ENCODE measurements at places on chromosomes 2 and 18. TPM values are rescaled to one million over a fixed set of nuclear protein-coding genes. Genes with fewer than 3 reads are reported as not detected.

DNA sequence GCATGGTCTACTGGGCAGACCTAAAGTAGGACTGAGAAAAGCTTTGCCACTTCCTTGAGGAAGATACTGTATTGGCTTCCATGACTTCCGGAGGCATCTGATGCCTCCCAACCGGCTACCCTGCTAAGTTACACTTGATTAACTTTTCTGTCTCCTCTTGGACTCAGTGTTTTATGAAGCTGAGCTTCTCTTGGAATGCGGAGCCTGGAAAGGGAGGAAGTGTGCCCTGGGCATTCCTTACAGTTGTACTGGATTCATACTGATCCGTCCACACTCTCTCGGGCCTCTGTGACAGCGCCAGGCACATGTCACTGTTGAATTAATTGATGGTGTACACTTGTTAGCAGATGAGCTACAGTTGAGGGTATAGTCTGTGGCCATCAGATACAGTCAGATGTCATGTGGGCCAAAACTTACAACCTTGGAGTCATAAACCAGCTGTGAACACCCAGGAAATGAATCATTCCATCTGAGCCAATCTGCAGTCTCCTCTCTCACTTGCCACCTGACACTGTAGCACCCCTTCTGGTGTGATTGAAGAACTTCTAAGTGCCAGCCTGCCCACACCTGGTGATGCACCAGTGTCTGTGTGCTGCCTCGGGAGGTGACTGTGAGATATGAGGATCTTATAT, 122.5 kb downstream of the FHOD3 start:
- no peak for DNase-seq

DNA sequence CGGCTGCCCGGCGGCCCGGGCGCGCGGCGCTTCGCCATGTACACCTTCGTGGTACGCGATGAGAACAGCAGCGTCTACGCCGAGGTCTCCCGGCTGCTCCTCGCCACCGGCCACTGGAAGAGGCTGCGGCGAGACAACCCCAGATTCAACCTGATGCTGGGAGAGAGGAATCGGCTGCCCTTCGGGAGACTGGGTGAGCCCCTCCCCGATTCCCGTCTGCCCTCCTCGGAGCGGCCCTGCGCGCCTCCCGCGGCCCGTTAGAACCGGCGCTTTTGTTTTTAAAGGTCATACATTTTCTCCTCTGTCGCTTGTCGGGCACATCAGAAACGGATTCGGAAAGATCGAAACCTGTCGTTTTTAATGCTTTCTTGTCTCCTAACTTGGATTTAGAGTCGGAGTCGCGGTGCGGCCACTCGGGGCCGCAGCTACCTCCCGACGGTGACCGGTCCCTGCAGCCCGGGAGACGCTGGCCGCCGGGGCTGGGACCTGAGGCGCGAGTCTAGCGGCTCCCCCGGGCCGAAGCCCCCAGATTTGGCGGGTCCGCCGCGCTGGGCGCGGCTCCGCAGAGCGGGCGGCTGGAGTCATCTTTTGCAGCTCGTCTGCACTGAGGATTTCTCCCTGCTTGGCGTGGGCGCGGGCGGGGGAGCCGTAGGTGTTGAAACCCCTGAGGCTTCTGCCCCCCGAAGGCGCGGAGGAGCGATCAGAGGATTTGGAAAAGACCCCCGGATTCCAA, 519 bp downstream of the TTL start:
- no peak for DNase-seq

DNA sequence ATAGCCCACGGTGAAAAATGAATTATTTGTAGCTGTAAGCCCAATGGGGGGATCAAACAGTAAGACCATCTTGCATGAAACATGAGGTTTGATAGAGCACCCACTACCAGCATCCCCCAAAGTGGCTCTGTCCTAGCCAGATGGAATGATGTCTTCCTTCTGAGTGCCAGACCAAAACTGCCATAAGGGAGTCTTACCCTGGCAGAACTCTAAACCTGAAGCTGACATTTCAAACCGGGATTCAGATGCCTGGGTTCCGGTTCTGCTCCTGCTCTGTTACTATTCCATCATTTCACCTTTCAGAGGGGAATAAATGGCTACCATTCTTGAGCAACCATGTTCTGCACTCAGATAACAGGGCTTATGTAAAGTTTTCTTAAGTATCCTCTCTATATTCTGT, 67.4 kb downstream of the MYO3B start:
- no peak for DNase-seq

DNA sequence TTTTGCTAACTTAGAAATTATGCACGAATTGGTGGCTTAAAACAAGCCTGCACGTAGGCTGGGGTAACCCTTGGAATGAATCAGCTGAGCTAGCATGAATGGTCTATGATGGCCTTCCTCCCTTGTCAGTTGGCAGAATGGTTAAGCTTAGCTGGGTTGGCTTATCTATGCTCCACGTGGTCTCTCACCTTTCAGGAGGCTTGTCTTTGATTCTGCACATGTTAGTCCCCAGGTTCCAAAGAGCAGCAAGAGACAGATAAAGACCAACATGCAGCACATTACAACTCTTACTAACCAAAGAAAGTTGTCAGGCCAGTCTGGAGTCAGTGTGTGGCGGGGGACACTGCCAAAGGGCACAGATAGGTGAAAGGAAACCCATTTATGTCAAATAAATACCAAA, 700.9 kb upstream of the SYT4 start:
- no peak for DNase-seq

DNA sequence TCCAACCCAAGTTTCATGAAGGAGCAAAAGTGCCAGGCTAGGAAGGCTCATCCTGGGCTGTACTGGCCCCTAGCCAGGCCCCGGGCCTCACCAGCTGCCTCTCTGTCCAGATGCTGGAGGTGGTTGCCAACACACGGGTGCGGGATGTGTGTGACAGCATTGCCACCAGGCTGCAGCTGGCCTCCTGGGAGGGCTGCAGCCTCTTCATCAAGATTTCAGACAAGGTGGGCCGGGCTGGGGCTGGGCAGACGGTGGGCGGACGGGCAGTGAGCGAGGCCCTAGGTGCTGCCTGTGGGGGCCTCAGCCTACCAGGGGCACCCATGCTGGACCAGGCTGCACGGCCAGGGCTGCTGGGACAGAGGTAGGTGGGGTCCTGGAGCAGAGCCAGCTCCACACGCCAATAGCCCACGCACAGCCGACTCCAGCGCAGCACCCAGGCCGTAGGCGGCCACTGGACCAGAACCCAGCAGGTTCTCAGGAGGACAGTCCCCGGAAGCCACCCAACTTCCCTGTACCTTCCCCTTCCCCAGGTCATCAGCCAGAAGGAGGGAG, 11.8 kb upstream of the GPR17 start:
- no peak for DNase-seq

GRCh38 chr2:8803658-8804379, 33.6 kb downstream of the KIDINS220 start:
- DNase-seq: no peak

GRCh38 chr2:10404324-10405143, 43.6 kb downstream of the ODC1 start:
- no peak for DNase-seq

DNA sequence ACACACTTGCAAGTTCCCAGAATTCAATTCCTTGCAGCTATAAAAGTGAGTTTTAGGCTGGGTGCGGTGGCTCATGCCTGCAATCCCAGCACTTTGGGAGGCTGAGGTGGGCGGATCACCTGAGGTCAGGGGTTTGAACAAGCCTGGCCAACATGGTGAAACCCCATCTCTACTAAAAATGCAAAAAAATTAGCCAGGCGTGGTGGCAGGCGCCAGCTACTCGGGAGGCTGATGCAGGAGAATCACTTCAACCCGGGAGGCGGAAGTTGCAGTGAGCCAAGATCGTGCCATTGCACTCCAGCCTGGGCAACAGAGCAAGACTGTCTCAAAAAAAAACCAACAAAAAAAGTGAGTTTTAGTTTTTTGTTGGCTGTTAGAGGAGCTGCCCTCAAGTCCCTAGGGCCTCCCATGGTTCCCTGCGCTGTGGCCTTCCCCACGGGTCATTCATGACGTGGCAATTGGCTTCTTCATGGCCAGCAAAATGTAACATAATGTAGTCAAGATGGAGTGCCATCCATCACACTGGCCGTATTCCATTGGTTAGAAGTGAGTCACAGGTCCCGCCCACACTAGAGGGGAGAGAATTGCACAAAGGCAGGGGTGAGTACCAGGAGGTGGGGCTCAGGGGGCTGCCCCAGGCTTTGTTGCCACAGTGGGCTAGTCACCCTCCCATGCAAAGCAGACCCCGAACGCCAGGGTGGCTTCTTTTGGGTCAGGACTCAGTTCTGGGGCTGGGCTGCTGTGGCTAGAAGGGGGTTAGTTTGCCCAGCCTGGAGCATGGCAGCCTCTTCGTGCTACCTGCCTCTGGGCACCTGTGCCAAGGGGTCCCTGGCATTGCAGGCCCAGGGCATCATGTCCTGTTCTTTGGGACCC, 37.7 kb upstream of the INHBB start:
- DNase-seq: no peak

- DNase-seq: no peak
These were observed 71.3 kb downstream of the PDK1 start for GRCh38 chr2:172627181-172627580.

DNA sequence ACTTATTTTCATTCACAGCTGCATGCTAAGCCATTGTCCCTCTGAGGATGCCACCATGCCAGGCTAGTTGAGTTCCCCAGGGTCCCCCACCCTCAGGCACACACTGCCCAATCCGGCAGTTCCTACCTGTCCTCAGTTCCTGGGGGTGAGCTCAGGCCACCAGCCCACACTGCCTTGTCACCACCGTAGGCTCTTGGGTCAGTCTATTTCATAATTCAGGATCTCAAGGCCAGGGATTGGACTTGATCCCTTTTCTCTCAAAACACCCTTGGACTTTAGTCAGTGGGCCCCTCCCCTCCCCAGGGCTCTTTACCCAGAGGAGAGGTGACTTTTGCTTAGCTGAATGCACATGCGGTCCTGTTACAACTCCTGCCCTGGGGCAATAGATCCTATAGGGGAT, 18.7 kb upstream of the MC2R start:
- DNase-seq: no peak

GRCh38 chr2:120669121-120669952, 66.3 kb upstream of the GLI2 start:
- no peak for DNase-seq

DNA sequence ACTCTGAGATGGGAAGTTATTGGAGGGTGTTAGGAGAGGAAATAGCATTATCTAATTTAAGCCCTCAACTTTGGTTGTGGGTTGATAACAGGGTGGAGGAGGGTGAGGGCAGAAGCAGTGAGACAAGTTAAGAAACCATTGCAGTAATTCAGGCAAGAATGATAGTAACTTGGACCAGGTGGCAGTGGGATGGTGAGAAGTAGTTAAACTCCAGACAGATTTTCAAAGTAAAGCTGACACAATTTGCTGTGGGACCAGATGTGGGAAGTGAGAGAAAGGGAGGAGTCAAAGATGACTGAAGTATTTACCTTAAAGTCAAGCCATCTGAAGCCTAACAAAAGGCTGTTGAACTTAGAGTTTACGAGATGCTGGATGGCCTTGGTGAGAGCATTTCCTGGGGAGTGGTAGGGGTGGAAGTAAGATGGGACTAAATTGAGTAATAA, 163.2 kb upstream of the KLF7 start:
- no peak for DNase-seq

GRCh38 chr2:231138699-231139098, 13.9 kb upstream of the HTR2B start:
- DNase-seq: no peak

DNA sequence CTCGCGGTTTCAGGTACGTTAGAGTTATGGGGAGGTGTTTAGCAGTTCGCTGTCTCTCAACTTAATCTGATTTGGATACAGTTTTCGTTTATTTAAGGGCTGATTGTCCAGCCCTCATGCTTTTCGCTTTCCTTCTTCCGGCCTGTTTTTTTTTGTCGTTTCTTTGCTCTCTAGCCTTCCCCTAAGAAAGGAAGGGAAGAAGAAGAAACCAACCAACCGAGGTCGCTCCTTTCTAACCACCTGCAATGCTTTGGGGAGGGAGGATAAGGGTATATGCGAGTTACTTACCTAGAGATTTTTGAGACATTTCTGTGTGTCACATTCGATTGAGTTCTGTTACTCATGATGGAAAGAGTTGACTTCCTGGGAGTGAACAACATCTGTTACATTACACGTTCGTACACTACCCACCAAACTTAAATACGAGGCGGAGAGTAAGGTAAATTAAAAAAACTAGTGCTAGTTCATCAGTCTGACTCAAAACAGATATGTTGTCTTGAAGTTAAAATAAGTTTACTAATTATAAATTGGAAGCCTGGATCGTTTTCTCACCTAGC, 918 bp downstream of the EIF5B start:
- DNase-seq: no peak

DNA sequence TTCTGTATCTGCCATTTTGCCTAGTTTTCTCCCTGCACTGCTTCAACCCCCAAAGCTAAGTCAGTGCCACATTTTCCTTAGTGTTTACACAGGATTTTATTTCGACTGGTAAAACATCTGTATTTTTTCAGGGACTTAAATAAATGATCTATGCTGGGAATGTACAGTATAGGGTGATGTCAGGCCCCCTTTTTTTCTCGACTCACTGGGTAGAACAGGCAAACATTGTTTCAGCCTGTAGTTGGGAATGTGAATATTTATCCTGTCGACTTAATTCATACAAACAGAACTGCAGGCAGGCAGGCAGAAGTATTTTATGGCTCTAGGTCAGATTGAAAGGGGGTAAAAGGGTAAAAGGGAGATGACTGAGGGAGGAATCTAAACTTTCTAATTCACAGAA, 123.5 kb upstream of the ZFP36L2 start:
- no peak for DNase-seq

DNA sequence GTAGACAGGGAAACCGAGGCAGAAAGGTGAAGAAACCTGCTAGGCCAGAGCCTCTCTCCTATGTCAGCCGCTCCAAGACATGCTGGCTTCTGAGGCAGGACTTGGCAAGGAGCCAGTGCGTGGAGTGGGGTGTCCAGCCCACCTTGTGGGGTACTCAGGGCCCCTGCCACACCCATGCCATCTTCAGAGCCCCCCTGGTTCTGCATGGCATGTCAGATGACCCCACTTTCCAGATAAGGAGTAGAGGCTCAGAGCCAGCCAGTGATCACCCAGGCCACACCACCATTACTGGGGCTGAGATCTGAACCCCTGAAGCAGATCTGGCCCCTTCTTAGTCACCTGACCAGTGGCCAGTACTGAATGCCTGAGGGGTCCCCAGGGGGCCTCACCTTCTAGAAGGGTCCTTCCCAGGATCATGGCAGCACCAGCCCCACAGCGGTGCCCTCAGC, 14.7 kb downstream of the CROCC2 start:
- no peak for DNase-seq

GRCh38 chr2:175203621-175204496, 22.3 kb upstream of the ATP5MC3 start:
- no peak for DNase-seq

The NTSR2 gene
- total RNA-seq: not detected

The LHCGR gene
- total RNA-seq: 10.5 TPM

The CREB1 gene
- 29.4 TPM for total RNA-seq

The TSHZ1 gene
- total RNA-seq: 18.4 TPM

The ZNF396 gene
- 3.9 TPM for total RNA-seq

The ARHGAP28 gene
- total RNA-seq: 3.6 TPM

The G6PC2 gene
- total RNA-seq: not detected

All from tibial nerve (tissue), 4 donors.